ENCODE measurements at places on chromosomes 6 and 20.

DNA sequence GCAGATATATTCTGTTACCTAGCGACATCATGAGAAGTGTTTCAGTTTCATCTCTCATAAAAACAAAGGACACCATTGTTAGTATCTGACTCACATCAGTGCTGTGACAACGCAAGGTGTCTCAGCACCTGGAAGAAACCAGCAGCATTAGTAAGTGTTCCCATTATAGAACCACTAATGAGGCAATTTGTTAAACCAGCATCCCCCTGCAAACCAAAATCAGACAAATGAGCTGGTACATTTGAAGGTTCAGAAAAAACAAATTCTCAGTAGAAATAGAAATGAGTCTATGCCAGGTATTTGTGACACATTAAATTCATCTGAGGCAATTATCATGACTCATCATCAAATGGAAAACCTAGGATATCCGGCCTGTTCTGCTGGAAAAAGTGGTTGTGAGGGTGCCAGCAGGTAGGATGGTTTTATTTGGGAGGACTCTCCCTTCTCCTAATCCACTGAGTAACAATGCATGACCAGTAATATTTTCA lies 151.7 kb downstream of the TMEM200A start:
- DNase-seq = no peak

DNA sequence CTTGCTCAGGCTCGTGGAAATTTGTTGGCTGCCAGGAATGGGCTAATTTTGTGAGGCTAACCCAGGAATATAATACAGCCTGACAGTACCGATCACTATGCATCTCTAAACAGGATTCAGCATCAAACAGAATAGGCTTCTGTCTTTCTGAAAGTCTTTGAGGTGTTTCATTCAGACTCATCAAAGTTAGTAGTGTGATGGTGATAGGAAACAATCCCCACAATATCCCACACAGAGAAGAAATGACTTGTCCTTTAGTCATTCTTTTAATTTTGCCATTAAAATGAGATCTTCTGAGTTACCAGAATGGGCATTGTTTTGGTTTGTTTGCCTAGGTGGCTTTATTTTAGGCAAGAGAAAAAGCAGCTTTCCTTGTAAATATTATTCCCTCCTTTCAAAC lies 54.3 kb downstream of the FAM229B start:
- DNase-seq = no peak

DNA sequence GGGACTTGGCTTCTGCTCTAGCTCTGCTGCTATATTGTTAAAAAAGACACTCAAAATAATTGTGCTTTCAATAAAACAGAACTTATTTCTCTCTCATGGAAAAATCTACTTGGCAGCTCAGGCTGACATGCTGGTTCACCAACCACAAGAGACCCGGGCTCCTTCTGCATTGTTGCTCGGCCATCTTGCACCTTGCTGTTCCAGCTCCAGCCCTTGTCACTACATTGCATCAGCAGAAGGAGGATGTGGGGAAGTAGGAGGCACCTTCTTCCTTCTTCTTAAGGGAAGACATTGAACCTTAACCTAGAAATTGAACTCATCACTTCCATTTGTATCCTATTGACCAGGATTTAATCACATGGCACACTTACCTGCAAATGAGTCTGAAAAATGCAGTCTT lies 6.6 kb upstream of the C20orf202 start:
- DNase-seq = no peak

- no peak for DNase-seq
Measured at GRCh38 chr6:38387461-38387860, 252.3 kb downstream of the BTBD9 start.

GRCh38 chr6:149190224-149190831 lies 127.2 kb upstream of the TAB2 start:
- DNase-seq = peak; percentile 15

DNA sequence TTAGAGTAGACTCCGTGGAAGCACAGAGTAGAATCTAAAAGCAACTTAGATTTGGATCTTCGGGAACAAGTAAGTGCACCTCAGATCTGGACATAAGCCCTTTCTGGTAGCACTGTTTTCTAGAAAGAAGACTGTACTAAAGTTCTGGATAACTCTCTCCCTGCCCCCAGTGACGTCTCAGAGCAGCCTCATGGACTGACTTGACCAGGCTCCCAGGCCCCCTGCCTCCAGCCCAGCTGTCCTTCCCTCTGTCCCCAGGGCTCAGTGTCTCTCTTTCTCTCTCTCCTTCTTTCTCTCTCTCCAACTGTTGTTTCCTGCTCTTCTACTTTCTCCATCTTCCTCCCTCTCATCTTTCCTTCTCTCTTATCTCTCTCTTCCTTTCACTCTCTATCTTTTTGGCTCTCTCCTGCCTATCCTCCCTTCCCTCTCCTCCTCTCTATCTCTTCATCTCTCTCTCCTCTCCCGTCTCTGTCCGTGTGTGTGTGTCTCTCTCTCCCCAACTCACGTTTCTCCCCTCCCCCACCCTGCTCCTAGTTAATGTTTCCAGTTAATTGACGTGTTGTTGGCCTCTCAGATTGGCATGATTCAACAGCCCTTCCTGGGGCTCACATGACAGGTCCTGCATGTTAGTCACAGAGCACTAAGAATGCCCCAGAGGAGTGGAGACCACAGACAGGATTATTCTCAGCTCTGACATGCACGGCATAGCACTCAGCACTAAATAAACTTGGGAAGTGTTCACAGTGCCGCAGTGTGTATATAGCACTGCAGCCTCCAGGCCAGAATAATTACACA lies 180.4 kb upstream of the FOXQ1 start:
- no peak for DNase-seq

GRCh38 chr20:16203096-16203495 lies 370.2 kb downstream of the KIF16B start:
- no peak for DNase-seq

DNA sequence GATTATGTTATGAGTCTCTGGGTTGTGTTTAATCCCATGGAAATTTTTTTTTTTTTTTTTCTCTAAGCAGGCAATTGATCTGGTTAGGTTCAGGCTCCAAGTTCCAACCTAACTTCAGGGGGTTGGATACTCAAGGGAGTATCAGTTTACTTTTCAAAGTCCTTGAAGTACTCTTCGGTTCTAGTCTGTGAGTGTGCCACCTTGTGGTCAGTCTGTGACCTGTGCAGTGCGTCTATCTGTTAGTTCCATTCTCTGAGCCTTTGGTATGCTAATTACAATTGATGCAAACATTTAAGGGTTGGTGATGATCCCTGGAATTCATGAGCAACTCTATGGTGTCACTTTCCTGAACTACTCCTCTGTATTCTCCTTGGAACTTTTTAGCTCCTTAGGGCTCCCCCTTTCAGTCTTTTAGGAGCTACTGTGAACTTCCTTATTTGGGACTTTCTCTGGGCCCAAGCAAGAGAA lies 342.0 kb downstream of the SOX4 start:
- DNase-seq = no peak

DNA sequence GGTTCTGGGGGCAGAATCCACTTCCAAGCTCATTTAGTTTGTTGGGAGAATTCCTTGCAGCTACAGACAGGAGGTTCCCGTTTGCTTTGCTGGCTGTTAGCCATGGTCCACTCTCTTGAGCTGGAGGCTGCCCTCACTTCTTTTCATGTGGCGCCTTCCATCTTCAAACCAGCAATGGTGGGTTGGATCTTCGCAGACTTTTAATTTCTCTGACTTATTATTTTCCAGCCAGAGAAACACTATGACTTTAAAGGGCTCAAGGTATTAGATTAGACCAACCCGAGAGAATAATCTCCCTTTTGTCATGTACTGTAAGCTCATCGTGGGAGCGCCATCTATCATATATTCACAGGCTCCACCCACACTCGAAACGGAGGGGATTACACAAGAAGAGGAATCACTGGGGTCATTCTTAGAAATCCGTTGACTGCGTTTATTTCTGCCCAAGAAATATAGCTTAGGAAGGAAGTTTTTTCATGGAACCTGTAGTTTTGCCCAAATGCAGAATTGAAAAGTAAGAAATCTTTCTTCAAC lies 38.9 kb downstream of the SAMD5 start:
- DNase-seq = no peak

GRCh38 chr6:136728976-136729515 lies 63.2 kb downstream of the MAP3K5 start:
- no peak for DNase-seq

- no peak for DNase-seq
Measured at GRCh38 chr6:109687271-109687761, 3.7 kb downstream of the AK9 start.

GRCh38 chr6:593139-593906 lies 63.6 kb downstream of the HUS1B start:
- DNase-seq = peak; percentile 12

DNA sequence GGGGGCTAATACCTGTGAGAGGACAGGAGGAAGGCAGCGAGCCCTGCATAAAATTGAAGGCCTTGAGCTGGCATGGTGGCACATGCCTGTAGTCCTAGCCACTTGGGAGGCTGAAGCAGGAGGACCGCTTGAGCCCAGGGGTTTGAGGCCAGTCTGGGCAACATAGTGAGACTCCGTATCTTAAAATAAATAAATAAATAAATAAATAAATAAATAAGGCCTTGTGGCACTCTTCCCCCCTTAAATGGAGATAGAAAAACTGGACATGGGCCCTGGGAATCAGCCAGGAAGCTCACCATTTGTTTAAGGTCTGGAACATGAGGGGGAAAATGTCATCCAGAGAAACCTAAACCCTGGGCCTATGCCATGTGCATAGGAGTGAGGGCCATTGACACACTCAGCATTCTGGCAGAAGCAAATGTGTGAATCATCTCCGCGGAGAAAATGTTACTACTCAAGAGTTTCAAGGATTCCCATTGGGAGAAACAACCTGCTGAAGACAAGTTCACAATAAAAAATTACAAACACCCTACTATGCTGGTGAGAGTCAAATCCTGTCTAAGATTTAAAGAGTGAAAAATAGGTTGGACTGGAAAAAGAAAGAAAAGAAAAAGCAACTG lies 51.9 kb upstream of the UBR2 start:
- no peak for DNase-seq

- no peak for DNase-seq
Measured at GRCh38 chr6:24283043-24283985, 74.5 kb downstream of the DCDC2 start.

GRCh38 chr6:43614396-43614730 lies 14.7 kb downstream of the GTPBP2 start:
- no peak for DNase-seq

- no peak for DNase-seq
Measured at GRCh38 chr6:144104488-144104887, 9.1 kb upstream of the SF3B5 start.

- no peak for DNase-seq
Measured at GRCh38 chr6:152054441-152054840, 247.0 kb downstream of the ESR1 start.

DNA sequence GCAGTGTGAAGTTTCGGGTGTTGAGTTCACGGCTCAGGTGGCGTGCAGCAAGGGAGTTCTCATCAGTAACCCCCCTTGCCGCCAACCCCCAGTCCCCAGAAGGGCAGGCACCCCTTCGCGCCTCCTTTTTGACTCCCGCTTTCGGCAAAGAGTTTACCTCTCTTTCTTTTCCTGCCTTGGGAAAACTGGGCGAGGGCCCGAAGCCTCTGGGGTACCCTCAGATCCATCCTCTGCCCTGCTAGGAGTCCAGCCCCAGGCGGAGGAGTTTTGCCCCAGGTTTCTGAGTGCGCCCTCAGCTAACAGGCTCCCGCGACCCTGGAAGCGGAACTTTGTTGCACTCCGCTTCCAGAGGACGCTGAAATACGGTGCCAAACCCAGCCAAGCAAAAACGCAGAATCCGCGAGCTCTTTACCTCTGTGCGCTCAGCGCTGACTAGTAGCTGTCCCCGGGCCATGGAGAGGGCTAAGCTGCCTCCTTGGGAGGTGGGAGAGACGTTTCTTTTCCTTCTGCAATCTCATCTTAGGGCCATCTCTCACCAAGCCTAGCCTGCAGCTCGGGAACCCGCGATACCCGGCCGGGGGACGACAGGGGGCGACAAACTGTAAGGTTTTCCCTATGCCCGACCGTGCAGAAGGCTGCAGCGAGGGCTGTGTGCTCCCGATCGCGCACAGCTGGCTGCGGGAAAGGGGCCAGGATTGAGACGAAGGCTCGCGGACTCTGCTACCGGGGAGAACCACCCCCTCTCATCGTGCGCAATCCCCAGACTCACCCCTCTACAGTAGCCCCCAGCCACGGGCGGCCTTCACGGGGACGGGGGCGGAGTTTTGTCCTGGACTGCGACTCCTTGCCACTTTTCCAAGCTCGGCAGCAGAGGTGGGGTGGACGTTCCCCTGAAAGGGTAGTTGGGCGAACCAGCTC lies 2.7 kb upstream of the PAX1 start:
- no peak for DNase-seq

- no peak for DNase-seq
Measured at GRCh38 chr6:112946051-112946450, 598.9 kb downstream of the RFPL4B start.

Measured in T-helper 22 cell (primary cell).